ENCODE measurements at places on chromosomes 1 and 21.

DNA sequence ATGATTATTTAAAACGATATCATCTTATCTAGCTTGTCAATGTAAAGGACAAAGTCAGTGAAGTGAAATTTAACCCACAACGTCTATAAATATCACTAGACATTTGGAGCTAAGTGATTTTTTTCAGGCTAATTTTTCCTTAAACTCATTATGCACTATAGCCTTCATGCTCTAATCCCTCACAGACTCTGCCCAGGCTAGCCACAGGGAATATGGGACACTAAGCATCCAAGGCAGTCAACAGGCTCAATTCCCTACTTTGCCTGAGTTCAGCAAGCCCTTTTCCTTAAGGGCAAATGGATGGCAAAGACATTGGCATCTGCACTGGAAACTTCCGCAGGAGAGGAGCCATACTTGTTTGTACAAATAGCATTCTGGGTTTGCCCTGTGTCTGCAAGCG, 577.0 kb downstream of the LMO4 start:
- no peak for DNase-seq

- DNase-seq: no peak
These were observed 114.9 kb upstream of the GUCA2B start for GRCh38 chr1:42038261-42038660.

GRCh38 chr1:12272770-12273169, 42.9 kb downstream of the VPS13D start:
- no peak for DNase-seq

- no peak for DNase-seq
These were observed 10.9 kb upstream of the EDN2 start for GRCh38 chr1:41495210-41495948.

- no peak for DNase-seq
These were observed 724 bp downstream of the PADI1 start for GRCh38 chr1:17205652-17206051.

DNA sequence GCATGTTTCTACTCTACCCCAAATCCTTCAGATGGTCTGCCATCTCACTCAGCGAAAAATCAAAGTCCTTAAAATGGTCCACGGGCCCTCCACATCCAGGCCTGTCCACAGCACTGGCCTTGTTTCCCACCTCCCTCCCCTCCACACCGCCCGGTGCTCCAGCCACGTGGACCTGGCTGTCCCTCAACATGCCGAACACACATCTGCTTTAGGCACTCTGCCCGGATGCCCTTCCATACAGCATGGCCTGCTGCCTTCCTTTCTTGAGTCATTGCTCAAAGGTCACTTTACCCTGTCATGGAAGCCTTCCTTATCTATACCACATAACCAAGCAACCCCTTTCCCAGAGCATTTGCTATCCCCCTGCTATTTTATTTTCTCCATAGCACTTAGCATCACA, 143.0 kb downstream of the DNM3 start:
- no peak for DNase-seq

DNA sequence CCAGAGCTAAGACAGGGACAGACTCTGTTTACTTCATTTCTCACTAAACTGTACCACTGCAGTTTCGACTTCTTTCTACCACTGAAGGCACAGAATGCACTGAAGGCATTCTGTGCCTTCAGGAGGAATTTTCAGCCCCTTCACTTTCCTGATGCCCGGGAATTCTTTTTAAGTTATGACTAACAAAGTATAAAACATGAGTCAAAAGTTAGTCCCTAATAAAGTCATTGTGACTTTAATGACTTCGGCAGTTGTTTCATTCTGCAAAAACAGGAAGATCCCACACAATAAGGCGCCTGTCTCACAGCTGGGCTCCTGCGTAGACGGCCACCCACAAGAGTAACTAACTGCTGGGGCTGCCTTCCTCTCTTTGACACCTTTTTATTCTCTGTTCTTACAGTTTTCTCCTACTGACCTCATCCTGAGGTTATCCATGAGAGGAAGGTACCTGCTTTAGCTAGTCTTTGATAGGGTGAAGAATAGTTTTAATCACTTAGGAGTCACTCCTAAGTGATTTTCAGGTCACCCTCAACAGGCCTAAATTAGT, 183.9 kb upstream of the SGIP1 start:
- DNase-seq: no peak

- DNase-seq: no peak
These were observed 15.5 kb upstream of the CITED4 start for GRCh38 chr1:40877698-40878097.

- peak; percentile 22 for DNase-seq
These were observed 8.8 kb upstream of the FGR start for GRCh38 chr1:27643600-27644368.

DNA sequence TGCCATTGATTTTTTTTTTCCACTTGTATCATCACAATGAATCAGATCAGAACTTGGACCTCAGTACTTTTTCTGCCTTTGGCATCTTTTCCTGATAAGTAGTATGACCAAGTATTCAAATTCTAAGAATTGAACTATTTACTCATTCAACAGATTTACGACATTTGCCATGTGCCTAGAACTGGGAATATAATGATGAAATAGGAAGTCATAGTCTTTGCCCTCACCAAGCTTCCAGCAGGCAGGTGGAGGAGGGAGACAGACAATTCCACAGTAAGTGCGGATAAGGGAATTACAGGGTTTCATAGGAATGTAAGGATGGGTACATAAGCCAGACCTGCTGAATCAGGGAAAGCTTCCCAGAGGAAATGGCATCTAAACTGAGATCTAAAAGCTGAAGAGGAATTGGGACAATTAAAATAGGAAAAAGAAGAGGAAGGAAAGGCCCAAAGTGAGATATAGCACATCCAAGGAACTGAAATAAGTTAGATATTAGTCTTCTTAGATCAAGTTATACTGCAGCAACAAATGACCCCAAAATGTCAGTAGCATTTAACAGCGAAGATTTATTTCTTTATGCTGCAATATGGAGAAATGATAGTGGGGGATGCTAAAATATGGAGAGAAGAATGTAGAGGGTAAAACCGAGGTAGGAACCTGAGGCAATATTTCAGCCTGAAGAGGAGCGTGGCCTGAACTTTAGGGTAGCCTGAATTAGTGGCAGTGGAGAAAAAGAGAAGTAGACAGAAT, 5.3 kb upstream of the DDX59 start:
- DNase-seq: no peak

DNA sequence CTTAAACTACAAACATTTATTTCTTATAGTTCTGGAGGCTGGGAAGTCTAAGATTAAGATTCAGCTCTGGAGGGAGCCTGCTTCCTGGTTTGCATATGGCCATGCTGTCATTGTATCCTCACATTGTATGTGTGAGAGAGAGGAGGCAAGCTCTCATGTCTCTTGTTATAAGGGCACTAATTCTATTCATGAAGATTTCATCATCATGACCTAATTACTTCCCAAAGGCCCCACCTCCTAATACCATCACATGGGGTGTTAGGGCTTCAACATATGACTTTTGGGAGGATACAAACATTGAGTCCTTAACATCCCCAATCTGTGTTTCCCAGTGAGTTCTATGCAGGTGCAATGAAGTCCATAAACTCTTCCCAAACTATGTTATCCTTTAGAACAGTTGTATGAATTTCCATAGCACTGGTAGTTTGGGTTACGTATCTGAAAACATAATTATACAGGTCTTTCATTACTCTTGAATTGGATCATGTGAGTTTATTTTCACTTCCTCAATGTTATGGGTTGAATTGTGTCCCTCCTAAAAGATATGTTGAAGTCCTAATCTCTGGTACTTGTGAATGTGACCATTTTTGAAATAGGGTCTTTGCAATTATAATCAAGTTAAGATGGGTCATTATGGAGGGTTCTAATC, 124.2 kb downstream of the RUNX1 start:
- no peak for DNase-seq

GRCh38 chr1:63322944-63323864, 837 bp downstream of the FOXD3 start:
- DNase-seq: no peak
